ENCODE measurements at places on chromosomes 6 and 20.

DNA sequence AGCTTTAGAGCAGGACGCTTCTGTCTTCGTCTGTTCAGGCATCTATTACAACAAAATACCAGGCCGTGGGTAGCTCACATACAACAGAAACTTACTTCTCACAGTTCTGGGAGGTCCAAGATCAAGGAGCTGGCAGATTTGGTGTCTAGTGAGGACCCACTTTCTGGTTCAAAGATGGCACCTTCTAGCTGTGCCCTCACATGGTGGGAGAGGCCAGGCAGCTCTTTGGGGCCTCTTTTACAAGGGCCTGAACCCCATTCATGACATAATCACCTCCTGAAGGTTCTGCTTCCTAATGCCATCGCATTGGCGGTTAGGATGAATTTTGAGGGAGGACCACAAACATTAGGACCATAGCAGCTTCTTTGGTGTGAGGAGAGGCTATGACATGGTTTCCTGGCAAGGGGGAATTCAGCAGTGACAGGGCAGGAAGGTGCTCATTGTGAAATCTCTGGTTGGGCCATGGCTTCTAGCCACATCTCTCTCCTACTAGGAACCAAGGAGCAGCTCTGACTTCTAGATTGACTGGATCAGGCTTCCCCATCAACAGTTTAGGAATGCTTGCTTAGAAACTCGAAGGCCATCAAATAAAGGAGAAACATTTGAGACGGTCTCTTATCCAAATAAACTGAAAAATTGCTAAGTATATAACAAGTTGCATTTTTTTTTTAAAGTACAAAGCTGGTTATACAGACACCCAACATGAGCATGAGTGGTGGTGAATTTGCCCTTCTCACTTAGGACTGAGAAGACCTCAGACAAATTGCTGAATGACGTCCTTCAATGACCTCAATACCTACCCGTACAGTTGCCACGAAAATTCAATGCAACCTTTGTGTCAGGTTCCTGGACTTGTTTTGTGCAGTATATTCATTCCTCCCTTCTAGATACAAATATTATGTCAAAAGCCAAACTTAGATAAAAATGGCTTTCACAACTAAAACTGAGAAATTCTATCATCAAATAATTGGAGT is 140.7 kb downstream of the ZDHHC14 start:
- DNase-seq: no peak

- DNase-seq: peak; percentile 74
Measured at GRCh38 chr20:2692036-2692885, at the start of gene EBF4. Gene EBF4, plus strand, starts transcription at chr20:2692780. Its CDS starts 866 bp downstream, at chr20:2693646.

DNA sequence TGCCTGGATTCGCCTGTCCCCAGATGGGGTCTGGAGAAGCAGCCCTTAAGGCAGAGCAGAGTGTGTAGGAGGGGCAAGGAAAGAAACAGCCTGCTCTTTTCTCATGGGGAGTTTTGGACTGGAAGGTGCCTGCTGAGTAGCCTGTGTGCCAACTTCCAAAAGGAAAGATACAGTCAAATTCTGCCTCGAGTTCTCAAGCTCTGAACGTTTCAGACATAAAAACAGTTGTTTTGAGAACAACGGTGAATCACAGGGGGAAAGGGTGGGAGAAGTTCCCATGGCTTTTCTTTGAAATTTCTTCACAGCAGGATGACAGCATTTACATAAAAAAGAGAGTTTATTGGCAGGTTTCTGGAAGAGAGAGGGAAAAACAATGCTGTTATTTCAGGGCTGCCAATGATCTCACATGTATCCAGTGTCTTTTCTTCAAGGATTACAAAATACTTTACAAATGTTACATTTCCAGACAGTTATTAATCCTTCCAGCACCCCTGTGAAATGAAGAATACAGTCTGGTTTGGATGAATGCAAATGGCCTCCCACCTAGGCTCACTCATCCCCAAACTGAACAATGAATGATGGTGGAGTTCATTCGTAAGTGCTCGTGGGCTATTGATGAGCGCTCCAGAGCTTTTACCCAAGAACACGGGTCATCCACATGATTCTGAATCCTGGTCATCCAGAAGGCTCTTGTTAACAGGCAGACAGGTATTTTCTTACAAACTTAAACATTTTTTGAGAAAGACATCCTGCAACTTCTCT is 33.8 kb upstream of the ECI2 start:
- peak; percentile 55 for DNase-seq

GRCh38 chr6:79702691-79703090 is 71.6 kb downstream of the SH3BGRL2 start:
- no peak for DNase-seq
